ENCODE measurements at places on chromosomes 1 and 21. TPM values are rescaled to one million over a fixed set of nuclear protein-coding genes. Genes with fewer than 3 reads are reported as not detected.
A peak's percentile ranks its signal among the peaks of the same experiment; 100 is the strongest.

The PPP1R8 gene
- total RNA-seq, result 39.4 TPM

DNA sequence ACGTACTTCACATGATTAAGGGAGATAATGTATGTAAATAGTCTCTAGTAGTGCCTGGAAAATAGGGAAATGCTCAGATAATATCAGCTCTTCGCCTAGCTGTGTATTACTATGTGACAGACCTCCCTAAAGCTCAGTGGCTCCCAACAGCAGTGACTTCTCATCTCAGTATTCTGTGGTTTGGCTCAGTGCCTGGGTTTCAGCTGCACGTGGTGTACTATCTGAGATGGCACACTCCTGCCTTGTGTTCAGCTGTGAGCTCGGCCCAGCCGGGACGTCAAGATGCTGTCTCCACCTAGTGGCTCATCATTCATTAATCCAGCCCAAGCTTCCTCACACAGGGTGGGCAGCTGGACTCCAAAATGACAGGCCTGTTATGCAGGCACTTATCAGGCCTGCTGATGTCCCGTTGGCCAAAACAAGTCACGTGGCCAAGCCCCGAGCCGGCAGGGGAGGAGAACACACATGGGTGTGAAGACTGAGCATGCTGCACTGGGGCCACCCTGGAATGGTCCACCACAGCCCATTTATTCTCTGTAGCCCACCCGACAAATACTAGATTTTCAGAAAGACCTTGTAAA is 17.8 kb downstream of the SLFNL1 start:
- ATAC-seq, result peak; percentile 95

DNA sequence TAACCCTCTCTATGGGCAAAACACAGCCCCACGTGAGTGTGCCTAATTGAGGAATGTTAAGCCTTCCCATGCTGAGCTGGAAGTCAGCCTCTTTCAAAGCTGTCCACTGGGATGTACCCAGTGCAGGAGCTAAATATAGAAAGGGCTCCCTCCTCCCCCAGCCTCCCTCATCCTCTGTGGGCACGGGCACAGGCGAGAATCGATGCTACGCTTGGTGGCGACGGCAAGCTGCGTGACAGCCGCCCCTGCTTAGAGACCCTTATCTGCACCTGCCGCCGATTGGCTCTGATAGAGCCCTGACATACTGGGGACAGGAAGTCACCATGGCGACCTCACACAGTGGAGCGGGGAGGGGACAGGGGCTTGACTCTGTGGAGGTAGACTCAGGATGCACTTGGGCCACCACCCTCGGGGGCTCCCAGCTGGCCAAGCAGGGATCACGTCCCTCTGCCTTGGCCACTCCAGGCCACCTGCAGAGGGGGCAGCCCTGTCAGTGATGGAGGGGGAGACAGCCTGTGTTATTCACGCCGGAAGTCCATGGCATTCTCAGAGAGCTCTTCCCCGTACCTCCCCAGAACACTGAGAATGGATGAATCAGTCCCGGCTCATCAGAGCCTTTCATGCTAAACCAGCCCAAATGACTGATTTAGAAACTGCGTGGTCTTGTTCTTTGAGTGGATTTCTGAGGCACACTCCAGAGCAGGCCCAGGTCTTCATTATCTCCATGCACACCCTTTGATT is 84.8 kb downstream of the KCND3 start:
- ATAC-seq, result peak; percentile 71

DNA sequence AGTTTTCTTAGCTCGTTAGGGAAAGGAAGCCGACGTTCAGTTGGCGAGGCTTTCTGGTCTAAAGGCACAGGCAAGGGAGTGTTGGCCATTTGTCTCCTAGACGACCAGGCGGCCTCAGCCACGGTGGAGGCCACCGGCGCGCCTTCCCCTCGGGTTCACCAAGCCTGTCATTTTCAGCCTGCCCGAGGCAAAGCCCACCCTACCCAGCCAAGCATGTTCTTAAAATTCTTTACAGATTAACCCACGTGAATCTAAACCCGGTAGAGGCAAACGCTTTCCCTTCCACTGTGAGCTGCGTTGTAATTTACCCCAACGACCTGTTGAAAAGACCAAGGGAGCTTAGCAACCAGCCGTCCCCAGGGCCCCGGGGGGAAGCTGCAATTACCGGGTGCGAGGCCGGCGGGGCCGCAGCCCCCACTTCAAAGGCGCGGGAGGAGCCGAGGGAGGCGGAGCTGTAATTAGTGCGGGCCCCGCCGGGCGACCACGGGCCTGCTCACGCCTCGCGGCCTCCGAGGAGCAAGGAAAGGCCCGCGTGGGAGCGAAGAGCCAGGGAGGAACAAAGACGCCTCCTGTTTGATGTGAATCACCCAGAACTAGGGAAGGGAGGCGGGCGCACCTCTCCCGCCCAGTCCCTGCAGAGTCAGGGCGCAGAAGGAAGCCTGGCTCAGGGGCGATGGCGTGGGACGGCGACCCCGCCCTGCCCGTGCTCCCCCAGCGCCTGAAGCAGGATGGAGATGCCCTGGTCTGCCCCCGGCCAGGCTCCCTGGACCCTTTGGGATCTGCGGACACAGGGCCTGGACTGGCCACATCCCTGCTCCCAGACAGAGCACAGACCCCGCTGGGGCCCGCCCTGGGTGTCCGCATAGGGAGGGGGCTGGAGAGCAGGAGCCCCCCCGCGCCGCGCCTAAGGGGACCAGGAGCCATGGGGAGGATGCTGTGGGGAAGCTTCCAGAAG is 12.1 kb upstream of the TSPEAR start:
- no peak for ATAC-seq

DNA sequence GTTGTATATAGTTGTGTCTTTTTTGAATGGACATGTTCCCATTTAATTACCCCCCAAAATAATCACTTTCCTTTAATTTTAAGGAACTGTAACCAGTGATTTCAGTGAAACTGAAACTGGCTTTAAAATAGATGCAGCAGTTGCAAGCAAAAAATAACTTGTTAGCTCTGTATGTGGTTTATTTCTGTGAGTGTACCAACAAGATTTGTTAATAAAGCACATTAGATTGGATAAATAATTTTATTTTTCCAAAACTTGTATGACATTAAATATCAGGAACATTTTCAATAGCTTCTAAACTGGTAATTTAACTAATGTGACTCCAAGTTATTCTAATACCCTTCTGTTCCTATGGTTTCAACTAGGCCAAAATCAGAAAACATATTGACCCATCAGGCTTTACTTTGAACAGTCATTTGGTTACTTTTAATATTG is 184.3 kb upstream of the CACYBP start:
- ATAC-seq, result no peak

GRCh38 chr1:185813401-185813979 is 79.3 kb downstream of the HMCN1 start:
- no peak for ATAC-seq

DNA sequence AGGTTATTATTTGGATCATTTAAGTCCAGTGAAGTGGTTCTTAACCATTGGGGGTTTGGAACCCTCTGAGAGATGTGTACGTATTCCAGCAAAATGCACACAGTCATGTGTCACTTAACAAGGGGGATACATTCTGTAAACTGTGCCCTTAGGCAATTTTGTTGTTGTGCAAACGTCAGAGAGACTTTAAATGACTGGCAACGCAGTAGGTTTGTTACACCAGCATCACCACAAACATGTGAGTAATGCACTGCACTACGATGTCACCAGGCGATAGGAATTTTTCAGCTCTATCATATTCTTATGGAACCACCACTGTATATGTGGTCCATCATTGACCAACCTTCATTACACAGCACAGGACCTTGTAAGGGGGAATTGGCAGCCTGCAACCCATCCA is 11.9 kb downstream of the AHCYL1 start:
- no peak for ATAC-seq

DNA sequence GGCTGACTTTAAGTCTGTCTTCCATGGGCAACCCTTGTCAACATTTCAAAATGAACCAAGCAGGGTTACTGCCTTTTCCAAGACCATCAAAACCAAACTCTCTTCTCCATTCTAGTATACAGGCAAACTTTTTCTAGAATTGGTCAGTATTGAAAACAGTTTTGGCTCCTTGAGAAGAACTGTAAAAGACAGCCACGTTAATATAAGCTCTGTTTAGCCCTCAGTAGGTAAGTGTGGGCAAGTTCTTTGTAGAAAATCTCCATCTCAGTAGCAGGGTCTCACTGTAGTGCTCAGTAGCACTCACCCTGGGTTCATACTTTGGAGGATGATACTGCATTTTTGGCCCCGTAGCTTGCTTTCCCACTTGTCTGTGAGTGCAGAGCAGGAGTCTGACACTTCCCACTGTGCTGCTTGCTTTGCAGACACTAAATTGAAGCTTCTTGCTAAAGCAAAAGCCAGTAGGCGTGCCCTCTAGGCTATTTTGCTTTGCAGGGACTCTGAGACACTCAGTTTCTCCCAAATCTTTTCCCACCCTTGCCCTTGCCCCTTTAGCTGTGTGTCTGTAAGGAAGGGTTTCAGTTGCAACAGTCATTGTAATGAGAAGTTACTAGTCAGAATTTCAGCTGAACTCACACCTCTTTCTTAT is 34.3 kb upstream of the CACYBP start:
- ATAC-seq, result peak; percentile 44

The NBPF14 gene
- 17.8 TPM for total RNA-seq

The LRRC53 gene
- total RNA-seq, result not detected

- ATAC-seq, result no peak
These were observed 106.4 kb downstream of the IFI44 start for GRCh38 chr1:78755986-78756385.

The LRP8 gene
- 3.6 TPM for total RNA-seq

The OR2W3 gene
- total RNA-seq, result 0.40 TPM

DNA sequence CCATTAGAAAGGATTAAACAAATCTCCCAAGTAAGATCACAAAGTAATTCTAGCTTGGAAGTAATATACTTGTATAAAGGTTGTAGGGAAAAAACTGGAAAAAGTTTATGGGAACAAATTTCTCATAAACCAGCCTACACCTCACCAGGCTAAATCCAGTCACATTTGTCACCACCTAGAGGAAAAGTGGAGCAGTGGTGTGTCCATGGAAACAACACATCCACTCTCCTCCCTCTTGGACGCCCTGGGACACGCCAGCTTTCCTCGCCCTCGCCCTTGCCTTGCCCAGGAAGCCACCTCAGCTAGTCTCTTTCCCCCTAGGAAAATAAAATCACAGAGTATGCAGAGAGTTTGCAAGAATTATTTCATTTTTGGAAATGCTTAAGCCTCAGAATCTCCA is 2.2 kb downstream of the PALMD start:
- peak; percentile 58 for ATAC-seq

The ZNF362 gene
- 14.6 TPM for total RNA-seq

DNA sequence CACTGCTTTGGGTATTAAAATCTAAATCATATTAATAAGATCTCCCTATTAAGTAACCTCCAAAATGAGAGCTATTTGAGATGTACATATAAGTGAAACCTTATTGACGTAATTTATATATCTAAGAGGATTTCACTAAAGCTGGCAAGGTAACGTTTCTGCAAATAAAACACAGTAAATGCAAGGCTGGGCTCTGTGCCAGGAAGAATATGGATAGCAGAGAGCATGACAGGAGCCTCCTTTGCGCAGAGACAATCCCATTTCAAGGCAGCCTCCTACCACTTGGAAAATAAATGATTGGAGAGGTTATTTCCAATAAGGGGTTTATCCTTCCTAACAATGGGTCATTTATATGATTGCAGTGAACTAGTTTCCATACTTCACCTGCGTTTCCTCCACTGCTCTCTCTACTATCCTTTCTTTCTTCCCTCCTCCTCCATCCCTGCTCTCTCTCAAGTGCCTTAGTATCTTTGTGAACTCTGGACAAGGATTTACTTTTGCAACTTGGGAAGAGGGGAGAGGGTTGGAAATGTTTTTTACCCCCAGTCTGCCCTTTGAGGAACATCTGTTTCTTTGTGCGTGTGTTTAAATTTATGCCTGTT is 3.0 kb upstream of the NFIA start:
- ATAC-seq, result no peak

- no peak for ATAC-seq
These were observed 5.3 kb downstream of the PLXNA2 start for GRCh38 chr1:208238710-208239472.

All from gastroesophageal sphincter (tissue), 4 donors.